ENCODE measurements at places on chromosomes 2 and 18.
A peak's percentile ranks its signal among the peaks of the same experiment; 100 is the strongest.

GRCh38 chr2:137156221-137156844, 391.0 kb downstream of the THSD7B start:
- no peak for DNase-seq

DNA sequence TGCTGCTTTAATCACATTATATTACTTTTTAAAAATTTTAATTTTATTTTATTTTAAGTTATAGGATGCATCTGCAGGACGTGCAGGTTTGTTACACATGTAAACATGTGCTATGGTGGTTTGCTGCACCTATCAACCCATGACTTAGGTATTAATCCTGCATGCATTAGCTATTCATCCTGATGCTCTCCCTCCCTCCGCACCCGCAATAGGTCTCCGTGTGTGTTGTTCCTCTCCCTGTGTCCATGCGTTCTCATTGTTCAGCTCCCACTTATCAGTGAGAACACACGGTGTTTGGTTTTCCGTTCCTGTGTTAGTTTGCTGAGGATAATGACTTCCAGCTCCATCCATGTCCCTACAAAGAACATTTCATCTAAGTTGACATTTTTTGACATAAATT, 283.2 kb downstream of the CYRIA start:
- DNase-seq = no peak

DNA sequence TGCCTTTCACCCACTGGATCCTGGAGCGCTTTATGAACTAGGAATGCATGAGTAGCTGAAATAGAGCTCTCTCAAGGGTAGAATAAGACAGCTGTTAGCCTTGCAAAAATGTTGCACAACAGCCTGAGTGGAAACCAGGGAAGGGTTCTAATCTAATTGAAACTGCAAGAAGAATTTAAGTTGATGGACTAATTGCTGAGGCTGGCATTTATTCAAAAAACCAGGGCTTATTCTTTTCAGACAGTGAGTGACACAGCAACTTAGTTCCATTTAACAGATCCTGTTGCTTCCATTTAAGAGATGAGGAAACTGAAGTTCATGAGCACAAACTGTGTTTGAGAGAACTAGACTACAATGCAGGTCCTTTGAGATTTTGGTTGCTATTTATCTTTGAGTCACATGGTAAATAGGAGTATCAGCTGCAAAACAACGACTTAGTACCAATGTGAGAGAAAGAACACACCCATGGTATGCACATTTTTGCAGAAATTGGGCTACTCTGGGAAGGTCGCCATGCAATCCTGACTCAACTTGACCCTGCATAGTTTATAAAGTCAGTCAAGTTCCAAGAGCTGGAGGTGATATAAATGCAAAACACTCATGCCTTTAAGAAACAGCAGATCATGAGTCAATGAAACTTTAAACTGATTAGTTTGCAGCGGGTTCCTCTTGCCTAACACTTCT, 76.4 kb upstream of the PARD3B start:
- DNase-seq = no peak

DNA sequence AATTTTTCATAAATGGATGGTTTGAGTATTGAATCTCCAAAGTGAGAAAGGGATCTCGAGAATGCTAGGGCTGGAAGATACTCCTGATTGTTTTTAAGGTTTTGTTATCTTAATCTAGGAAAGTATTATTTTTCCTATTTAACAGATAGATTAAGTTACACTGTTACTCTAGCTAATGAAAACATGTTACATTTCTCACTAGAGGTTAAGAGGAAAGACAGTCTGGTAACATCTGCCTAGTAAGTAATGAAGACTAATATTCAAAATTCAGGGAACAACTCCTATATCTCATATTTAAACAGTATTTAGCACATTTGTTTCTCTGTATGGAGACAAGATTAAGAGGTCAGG, 2.0 kb downstream of the GALNT3 start:
- no peak for DNase-seq

- DNase-seq = no peak
Observed at GRCh38 chr2:121902171-121902591, 146.7 kb downstream of the TSN start.

GRCh38 chr2:10839813-10840212, 27.2 kb upstream of the PDIA6 start:
- no peak for DNase-seq

GRCh38 chr18:57258131-57258777, 94.1 kb upstream of the ST8SIA3 start:
- no peak for DNase-seq

DNA sequence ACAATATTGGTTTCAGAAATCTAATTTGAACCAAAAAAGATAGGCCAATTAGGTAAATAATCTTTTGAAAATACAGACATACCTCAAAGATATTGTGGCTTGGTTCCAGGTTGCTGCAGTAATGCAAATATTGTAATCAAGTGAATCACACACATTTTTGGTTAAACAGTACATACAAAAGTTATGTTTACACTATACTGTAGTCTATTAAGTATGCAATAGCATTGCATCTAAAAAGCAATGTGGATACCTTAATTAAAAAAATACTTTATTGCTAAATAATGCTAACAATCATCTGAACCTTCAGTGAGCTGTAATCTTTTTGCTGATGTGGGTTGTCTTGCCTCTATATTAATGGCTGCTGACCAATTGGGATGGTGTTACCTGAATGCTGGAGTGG, 67.3 kb downstream of the KYNU start:
- no peak for DNase-seq

- DNase-seq = no peak
Observed at GRCh38 chr2:182049372-182050148, 63.9 kb downstream of the PPP1R1C start.

- no peak for DNase-seq
Observed at GRCh38 chr2:160111951-160112798, 49.8 kb upstream of the PLA2R1 start.

DNA sequence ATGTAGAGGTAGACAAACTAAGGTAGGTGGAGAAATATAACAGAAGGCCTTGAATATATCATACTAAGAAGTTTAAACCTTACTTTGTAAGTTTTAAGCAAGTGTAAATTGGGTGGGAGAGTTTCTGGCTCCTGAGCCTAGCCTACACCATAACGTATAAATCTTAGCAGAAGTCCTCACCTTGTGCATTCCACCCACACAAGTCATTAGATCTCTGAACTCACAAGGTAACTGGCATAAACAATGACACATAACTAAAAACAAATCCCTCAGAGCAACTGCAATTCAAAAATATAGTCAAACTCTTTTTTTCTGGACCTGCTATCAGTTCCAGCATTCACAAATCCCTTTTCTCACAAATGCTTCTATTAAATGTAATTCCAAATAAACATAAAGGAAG, 9.4 kb downstream of the REV1 start:
- no peak for DNase-seq

GRCh38 chr2:164846276-164846675, 4.7 kb upstream of the COBLL1 start:
- DNase-seq = no peak

GRCh38 chr2:154244932-154245331, 373.2 kb downstream of the GALNT13 start:
- DNase-seq = no peak

DNA sequence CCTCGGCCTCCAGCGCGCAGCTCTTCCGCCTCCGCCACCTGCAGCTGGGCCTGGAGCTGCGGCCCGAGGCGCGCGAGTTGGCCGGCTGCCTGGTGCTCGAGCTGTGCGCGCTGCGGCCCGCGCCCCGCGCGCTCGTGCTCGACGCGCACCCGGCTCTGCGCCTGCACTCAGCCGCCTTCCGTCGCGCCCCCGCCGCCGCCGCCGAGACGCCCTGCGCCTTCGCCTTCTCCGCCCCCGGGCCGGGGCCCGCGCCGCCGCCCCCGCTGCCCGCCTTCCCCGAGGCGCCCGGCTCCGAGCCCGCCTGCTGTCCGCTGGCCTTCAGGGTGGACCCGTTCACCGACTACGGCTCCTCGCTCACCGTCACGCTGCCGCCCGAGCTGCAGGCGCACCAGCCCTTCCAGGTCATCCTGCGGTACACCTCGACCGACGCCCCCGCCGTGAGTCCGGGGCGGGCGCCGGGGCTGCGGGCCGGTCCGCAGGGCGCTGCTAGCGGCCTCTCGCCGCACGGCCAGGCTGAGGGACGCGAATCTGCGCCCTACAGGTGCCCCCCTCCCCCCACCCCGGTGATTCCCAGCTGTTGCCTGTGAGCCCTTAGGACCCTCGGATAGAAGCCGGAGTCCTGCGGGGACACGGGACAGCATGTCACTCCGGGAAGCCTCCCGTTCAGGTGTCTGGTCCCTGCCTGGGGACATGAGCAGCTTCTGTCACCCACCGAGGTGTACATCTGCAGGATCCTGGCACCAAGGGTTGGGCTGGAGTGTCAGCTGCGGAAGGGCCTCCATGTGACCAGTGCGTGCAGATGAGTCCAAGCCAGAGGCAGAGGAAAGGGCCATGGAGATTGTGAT, 616 bp downstream of the RNPEPL1 start:
- DNase-seq = peak; percentile 50

DNA sequence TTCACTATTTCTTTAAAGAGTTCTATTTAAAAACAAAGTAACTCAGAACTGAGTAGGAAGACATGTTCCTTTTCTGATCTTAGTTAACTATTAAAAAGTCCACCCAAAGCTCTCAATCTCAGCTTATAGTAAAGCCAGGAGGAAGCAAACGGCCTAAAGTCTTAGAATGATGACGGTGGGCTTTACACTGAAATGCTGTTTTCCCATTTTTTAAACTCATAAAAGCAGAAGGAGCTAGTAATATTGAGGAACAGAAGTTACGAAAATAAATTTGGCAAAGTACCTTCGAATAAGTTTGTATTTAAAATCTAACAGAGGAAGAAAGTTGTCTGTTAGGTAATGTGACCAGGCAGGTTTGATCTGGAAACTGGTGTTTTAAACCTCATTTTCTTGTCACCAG, 111.1 kb downstream of the ZNF532 start:
- DNase-seq = no peak

- no peak for DNase-seq
Observed at GRCh38 chr2:45607701-45608100, 3.4 kb downstream of the SRBD1 start.

- no peak for DNase-seq
Observed at GRCh38 chr18:10482363-10482984, 28.0 kb downstream of the APCDD1 start.

DNA sequence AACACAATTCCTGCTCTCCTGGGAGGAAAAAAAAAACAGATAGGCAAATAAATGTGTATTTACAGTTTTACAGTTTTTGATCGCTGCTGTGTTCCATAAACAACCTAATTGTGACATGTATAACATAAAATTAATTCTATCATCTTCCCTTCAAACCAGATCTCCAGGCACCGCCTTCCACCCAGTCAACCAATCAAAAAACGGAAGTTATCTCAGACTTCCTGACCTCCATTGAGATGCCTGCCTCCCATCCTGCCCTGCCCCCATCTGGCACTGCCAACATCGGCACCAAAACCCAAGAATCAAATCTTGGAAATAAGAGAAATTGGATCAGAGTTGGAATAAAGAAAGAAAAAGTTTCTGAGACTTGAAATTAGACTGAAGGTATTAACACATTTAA, 3.1 kb upstream of the RIOK3 start:
- no peak for DNase-seq

- no peak for DNase-seq
Observed at GRCh38 chr18:39191931-39192330, 1626.3 kb upstream of the CELF4 start.

- DNase-seq = no peak
Observed at GRCh38 chr2:54671875-54672589, 51.4 kb upstream of the EML6 start.

DNA sequence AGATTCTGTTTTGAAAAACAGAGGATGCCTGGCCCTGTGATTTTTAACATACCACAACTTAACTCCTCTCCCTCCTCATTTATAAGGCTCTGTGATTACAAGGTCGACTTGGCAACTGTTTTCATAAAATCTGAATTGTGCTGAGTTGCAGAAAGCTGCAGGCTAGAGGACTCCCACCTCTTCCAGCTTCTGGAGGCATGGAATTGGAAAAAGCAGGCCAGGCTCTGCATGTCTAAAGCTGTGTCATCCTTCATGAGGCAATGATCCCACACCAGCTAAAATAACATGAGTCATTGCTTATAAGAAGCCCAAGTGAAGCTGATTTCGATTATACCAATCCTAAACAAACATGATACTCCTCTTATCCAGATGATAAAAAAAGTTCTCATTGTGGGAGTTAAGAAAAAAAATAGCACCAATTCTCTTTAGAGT, 11.7 kb downstream of the ARHGAP28 start:
- peak; percentile 61 for DNase-seq

GRCh38 chr18:62964432-62964831, 249.1 kb downstream of the PHLPP1 start:
- no peak for DNase-seq

DNA sequence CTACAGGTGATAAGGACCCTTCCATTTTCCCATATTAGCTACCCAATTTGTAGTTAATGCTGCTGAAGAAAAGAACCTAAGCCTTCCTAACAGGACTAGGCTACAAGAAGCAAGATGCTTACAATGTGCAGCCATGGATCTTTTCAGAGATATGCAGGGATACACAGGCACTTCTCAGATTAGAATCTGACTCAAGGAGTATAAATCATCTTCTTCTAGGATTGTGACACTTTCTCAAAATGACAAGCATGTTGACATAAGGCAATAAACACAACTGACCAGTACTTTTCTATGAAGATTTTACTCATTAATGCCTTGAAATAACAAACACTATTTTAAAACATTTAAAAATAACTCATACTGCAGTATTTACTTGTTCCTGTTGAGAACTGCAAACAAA, 127.9 kb upstream of the ACVR2A start:
- DNase-seq = no peak

GRCh38 chr2:41909584-41909983, 138.2 kb upstream of the PKDCC start:
- no peak for DNase-seq

GRCh38 chr2:2324565-2325101, 6.4 kb downstream of the MYT1L start:
- no peak for DNase-seq

DNA sequence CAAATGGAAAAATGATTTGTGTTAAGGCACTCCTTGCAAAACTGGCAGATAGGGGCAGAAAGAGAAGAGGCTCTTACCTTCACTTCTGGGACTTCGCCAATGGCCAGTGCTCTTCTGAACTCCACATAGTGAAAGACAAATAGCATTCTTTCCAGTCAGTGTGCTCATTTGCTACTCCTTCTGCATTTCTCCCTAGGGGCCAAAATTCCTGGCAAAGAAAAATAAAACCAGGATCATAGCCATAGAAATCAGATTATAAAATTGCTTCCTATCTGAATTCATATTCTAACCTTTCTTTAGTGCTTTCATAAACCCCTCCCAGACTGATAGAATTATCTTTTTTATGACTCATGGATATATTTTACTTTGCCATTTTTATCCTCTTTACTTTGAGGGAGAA, 56.9 kb upstream of the PELI1 start:
- no peak for DNase-seq

- peak; percentile 83 for DNase-seq
Observed at GRCh38 chr2:43178602-43179542, 47.5 kb downstream of the ZFP36L2 start.
